Fibroblast of skin of back (primary cell): ENCODE measurements at places on chromosomes 6 and 20.

DNA sequence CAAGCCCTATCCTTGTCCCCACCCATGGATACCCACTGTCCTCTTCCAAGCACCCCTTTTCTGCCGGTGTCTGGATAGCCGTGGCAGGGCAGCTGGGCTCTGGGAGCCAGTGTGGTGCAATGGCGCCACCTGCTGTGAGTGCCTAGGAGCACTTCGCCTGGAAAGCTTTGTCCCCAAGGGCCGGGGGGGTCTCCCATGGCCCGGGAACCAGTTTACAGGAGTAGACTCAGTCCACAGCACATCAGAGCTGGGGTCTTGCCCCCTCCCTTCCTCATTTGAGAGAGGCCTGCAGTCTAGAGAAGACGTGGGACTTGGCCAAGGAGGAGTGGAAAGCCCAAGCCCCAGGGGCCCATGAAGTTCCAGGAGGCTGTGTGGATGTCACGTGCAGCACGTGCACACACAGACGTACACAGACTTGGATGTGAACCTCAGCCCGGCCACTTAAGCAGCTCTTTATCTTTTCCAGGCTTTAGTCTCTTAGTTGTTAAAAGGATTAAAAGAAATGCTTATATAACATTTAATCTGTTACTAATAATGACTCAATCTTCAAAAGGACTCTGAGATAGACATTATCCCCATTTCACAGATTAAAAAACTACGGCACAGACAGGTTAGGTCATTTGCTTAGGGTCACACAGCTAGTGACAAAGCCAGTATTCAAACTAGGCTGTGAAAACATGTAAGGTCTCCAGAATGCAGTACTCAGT is 40.9 kb upstream of the CDH22 start:
- DNase-seq, result peak; percentile 50

DNA sequence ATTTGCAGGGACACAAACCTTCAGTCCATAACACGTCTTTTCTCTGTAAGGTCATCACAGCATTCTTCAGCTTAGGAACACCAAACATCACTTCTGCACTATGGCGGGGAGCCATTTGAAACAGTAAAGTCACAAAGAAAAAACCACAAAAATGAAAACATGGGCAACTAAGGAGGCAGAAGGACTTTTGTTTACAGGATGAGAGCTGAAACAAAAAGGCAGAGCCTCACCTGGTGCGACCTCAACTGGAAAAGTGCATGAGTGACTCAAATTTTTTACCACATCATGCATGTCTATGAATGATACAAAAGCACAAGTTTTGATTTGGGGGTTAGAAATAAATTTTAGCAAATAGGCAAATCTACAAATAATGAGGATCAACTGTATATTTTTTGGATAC is 68.2 kb upstream of the TNFAIP3 start:
- DNase-seq, result no peak

- DNase-seq, result no peak
These were observed 14.1 kb upstream of the SIRPB2 start for GRCh38 chr20:1505361-1505760.

DNA sequence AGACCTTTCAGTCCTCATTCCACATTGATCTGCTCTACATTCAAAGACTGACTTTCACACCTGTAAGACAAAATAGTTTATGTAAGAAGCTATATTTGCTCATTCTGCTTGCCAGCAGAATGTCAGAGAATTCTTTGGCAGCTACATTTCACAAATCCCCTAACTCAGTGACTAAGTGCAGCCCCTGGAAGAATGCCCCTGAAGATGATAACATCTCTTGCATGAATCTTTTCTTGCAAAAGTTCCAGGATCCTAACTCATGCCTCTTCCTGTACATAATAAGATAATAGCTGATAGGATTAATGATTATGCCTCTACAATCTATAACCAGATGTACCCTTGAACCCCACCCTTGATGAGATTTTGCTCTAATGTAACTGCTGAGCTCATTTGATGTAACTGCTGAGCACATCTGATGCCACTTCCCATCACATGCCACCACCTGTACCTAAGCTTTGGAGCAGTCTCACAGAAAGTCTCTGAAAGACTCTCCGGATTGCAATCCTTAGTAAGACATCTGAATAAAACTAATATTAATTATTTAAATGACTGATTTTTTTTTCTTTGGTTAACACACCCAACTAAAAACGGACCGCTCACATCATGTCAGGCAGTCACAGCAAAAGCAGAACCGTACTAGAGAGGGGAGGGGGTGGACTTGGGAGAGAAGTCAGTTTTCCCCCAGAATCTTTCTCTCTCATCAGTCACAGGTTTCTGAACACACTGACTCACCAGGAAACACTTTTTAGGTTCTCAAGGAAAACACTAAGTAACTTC is 684 bp upstream of the DNAH8 start:
- DNase-seq, result no peak

- DNase-seq, result no peak
These were observed 12.5 kb downstream of the NELFCD start for GRCh38 chr20:58993332-58994248.

DNA sequence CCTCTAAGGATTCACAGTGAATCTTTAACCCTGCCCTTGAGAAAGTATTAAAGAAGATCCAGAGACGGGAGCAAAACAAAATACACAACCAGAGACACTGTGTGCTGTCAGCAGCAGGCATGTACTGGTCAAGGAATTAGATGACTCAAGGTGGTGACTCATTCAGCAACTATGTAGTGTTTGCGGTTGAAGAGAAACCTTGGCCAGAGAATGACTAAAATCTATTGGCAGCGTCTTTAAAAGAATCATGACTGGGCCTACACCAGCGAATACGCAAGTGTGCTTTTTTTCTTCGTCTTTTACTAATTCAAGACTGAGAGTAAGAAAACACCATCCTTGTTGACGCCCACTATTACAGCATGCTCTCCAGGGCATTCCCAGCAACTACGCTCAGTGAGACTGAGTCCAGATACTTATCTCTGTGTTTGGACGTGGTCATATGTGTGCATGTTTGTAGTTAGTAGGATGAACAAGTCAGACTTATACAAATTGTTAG is 72.4 kb upstream of the BACH2 start:
- peak; percentile 100 for DNase-seq

GRCh38 chr6:70834520-70834919 is 122.3 kb downstream of the B3GAT2 start:
- DNase-seq, result peak; percentile 16

- DNase-seq, result no peak
These were observed 26.5 kb downstream of the GLO1 start for GRCh38 chr6:38676236-38676973.

DNA sequence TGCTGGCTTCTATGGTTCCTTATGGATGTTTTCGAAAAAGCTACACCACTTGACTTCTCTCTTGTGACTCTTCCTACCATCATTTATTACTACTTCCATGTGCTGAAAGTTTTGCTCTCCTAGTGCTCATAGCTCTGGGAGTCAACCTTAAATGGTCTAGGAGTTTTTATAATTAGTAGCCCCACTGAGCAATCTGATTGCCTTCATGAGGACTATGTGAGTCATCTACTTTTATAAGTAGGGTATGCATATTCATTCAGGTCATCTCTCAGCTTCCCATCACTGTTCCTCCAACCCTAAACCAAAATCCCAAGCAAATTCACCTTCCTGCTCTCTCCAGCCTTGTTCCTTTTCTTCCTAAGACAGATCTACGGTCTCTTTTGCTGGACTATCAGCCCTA is 17.4 kb upstream of the FAXC start:
- no peak for DNase-seq

DNA sequence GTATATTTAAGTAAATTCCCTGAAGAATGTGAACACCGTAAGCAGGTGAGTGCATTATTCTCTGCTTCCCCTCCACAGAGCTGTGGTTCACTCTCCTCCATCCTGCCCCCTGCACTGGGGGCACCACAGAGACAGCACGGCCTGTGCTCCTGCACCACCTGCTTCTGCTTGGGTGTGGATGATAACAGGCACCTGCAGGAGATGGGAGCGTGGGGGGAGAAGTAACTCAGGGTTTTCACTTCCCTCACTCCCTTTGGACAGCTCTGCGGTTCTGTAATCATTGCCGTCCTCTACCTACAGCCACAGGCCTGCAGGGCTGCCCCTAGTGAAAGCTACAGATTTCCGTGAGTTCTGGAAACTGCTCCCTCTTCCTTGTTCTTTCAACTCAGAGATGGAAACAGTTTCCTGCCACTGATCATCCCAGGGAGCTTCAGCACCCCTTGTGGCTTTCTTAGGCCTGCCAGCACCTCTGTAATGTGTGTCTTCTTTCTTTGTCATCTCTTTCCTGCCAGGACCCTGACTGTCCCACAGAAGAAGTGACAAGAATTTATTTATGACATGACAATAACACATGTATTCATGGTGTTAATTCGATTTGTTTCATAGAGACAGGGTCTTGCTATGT is 21.3 kb upstream of the MICB start:
- no peak for DNase-seq

- peak; percentile 59 for DNase-seq
These were observed 5.7 kb downstream of the BACH2 start for GRCh38 chr6:90290811-90291420.

- no peak for DNase-seq
These were observed 650 bp upstream of the TTK start for GRCh38 chr6:80003826-80004172.

GRCh38 chr6:17480476-17480875 is 87.1 kb downstream of the CAP2 start:
- DNase-seq, result no peak

GRCh38 chr20:3861191-3861590 is 14.6 kb downstream of the MAVS start:
- no peak for DNase-seq

DNA sequence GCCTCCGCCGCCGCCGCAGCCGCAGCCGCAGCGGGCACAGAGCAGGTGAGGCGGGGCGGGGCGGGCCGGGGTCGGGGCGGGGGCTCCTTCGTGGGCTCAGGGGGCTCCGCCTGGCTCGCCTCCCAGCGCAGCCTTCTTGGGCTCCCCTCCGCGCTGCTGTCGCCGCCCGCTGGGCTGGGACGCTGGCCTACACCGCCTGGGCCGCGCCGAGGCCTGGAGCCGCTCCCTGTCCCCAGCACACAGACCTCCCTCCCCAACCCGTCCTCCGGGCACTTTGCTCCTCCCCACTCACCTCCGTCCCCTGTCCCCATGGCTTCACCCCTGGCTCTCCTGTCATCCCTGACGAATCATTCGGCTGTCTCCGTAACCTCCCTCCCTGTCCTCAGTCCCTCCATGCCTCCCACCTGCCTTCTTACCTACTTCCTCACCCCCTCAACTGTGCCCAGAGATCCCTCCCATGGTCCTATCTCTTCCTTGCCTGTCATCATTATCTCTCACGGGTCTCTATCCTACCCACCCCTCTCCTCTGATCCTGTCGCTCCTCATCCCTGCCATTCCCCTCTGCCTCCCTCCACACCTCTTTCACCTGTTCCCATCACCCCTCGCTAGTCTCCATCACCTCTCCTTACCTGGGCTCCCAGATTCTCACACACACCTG is 512 bp downstream of the TTBK1 start:
- no peak for DNase-seq

DNA sequence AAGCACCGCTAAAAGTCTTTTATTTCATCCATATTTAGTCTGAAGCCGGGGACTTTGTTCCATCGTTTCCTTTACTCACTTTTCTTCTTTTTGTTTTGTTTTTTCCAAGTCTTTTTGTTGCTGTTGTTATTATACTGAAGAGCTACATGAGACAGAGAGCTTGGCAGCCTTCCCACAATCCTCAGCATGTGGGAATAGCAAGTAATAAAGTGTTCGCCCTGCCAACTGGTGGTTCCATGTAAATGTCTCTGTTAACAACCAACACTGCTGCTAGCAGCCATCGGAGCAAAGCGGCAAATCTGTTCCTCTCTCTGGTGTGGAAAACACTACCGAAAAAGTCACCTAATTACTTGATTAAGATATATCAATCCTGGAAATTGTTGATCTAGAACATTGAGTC is 437.8 kb upstream of the ID4 start:
- DNase-seq, result peak; percentile 79

- DNase-seq, result peak; percentile 27
These were observed 238.7 kb upstream of the THEMIS start for GRCh38 chr6:128139519-128139918.

DNA sequence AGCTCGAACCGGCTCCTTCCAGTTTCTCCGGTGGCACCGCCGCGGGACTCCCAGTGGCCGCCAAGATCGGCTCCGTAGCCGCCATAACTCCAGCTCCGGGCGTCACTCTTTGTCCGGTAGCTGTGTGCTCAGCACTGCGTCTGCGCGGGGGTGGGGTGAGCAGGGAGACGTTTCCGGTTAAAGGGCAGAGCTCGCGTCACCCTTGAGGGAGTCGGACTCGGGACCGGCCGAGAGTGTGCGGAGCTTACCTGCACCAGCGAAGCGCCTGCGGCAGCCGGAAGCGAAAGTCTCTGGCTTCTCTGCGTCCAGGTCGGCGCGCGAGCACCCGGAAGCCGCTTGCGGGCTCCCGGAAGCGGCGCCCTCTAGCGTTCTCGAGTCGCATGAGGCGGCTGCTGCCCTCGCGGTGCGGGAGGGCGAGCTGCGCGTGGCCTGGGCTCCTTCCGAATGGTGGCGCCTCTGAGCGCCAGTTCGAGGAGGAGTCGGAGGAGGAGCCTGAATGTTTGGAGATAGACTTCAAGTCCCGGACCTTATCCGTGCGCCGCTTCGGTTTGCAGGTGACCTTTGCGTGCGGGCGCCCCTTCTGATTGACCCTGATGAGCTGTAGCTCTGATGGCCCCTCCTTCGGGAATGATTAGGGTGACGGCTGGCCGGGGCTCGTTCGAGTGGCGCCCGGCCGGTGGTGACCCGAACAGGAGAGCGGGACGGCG is at the start of gene SCAND1:
Gene SCAND1, minus strand, starts transcription at position 303 of the 707 bp plus-strand sequence. Its CDS starts 218 bp downstream, at position 85.
- peak; percentile 94 for DNase-seq

GRCh38 chr6:113859349-113860180 is 2.4 kb downstream of the MARCKS start:
- DNase-seq, result peak; percentile 60

DNA sequence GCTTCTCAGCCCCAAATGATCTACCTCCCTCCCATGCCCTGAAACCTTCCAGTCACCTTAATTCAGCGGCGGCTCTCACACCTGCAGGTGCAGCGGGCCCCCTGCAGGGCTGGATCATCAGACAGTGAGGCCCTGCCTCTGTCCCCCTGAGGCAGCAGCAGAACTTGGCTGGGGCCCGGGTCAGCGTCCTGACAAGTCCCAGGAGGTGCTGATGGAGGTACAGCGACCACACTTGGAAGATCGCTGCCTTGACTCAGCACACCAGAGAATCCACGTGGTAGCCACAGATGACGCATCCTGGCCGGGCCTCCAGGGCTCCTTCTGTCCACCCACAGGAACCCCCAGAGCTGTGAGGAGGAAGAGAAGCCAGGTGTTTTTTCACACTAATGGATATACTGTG is 116.4 kb upstream of the THBS2 start:
- DNase-seq, result no peak

DNA sequence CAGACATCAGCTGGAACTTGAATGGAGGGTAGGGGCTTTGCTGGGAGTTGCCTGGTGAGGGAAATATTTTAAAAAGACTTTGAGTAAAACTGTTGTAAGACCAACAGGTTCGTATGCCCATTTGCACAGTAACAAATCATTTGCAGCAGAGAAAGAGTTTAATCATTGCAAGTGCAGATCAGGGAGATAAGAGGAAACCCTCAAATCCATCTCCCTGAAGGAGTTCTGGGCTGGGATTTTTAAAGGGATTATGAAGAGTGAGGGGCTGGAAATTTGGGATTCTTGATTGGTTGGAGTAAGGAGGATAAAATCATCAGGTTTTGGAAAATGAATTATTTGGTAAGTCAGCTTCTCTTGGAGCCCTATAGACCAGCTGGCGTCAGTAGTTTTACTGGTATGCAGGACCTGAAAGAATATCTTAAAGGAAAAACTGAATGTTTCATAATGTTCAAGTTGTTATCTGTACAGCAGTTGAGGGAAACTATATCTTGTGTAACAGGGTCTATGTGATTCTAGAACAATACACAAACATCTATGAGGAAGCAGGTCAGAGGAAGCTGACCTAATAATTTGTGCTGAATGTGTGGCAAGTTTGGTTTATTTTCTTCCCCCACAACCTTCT is 295.5 kb downstream of the PLCB1 start:
- no peak for DNase-seq
